Activated T-cell treated with anti-CD3 and anti-CD28 coated beads for 24 hours (primary cell): ENCODE measurements at places on chromosomes 12 and 14.

DNA sequence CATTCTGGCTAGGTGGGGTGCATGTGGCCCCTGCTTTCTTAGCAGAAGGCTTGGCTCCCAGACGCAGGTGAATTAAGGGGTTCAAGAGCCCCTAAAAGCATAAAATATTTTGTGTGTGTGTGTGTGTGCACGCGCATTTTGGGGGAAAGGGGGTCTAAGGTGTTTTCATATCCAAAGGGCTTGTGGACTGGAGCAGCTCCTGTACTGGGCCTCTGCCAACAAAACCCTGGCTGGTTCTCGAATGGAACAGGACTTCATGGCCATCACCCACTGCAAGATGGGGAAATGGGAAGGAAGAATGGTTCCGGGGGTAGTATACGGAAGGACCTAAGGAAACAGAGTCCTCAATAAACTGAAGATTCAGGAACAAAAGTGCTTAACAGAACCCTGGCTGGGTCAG, 3.9 kb upstream of the ATN1 start:
- DNase-seq = no peak

- no peak for DNase-seq
Measured at GRCh38 chr12:54010053-54010971, 1.5 kb downstream of the HOXC8 start.

- no peak for DNase-seq
Measured at GRCh38 chr12:58647495-58647894, 272.8 kb downstream of the LRIG3 start.

GRCh38 chr12:49888461-49889151, 15.1 kb downstream of the FAIM2 start:
- DNase-seq = no peak

- DNase-seq = no peak
Measured at GRCh38 chr12:9786726-9787717, 26.3 kb upstream of the CD69 start.
